ENCODE measurements at places on chromosomes 5 and 9.

DNA sequence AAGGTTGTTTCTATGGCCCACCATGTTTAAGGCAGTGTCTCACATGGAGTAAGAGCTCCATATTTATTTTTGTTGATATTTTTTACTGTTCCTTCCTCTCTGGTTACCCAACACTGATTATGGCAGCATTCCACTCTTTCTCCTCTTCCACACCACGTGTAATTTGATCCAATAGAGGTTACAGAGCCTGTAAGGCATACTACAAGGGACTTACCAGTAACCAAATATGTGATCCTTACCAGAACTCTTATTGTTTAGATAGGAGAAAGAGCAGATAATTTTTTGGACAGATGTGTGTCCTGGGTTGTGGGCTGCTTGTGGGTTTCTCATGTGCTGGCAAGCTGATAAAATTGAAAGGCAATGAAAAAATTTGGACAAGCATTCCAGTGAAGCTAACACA is 261.3 kb downstream of the TMEM167A start:
- no peak for DNase-seq

- peak; percentile 99 for DNase-seq
Observed at GRCh38 chr5:140312067-140312790, 9.3 kb upstream of the PFDN1 start.

DNA sequence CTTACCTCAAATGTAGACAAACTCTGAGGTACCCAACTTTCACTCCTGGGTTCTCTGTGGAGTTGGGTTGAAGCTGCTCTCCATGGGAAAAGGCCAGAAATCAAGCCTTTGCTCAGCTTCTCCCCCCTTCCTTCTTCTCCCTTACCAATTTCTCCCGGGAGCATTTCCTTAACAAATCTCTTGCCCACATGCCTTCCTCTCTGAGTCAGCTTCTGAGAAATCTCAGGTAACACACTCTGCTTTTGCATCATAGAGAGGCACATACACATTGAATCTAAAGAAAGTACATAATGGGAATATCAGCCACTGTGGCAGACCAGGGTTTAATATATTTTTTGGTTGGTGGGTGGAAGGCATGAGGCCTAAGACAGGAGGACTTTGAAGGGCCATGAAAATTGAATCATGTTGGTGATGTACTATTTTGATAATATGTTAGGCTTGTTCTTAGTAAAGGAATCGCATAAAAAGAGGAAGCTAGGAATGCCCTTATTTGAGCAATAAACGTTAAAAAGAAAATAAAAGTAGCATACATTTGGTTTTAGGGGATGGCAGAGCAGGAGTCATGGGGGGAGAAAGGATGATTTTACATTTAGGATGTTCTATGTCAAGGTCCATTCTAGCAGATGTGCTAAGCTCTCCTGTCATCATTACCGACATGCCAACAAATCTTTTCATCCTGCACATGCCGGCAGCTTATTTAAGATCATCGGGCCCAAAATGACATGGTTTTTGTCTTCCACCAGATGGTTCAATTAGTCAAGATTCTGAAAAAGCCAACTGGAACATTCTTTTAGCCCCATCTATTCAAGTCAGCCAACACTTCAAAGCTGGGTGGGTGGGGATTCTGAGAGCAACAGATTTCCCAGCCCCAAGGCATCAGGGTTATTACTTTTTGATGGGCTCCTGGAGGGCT is 199.5 kb upstream of the CLINT1 start:
- no peak for DNase-seq

GRCh38 chr5:147208134-147208533 is 26.7 kb upstream of the STK32A start:
- DNase-seq: no peak

DNA sequence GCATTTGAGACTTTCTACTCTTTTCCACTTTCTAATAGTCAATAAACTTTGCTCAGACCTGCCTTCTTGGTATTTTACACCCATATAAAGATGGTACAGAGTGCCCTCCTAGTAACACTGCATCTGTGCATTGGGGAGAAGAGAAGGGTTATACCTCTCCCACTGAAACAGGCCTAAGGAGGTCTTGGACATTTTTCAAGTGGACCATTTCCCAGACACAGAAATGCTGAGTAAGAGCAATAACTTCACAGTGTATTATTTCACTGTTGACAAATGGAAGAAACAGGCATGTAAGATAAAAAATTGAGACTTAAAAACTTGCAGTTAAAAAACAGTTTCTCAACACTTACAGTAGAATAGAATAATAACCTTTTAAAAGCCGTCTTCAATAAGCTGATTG is 1224.0 kb upstream of the CDH18 start:
- DNase-seq: no peak

DNA sequence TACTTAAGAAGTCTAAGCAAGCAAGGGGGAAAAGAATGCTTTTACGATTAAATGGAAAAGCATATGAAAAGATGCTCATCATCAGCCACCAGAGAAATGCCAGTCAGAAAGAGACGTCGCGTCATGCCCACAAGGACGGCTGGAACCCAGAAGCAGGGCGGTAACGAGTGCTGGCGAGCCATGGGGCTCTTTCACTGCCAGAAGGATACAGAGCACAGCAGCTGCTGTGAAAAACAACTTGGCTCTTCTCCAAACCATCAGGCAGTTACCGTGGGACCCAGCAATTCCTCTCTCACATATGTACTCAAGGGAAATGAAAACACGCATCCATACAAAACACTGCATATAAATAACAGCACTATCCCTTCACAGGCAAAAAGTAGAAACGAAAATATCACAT is 95.5 kb downstream of the CAMSAP1 start:
- no peak for DNase-seq

DNA sequence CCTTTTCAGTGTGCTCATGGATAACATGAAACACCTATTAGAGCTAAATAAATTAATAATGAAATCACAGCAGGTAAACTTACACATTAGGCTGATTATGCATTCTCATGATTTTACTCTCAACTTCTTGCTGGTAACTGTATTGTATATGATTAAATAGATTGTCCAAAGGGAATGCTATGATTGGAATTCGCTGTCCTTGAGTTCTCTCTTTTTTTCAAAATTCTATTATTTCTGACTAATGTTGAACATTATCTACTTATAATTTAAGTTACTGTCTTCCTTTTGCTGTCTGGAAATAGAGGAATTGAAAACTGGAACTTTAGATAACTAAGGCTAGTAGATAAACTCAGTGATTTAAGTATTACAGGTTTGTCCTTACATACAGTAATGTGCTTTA is 13.1 kb downstream of the CENPH start:
- DNase-seq: no peak

- peak; percentile 9 for DNase-seq
Observed at GRCh38 chr5:139251281-139251687, 42.3 kb upstream of the MATR3 start.

DNA sequence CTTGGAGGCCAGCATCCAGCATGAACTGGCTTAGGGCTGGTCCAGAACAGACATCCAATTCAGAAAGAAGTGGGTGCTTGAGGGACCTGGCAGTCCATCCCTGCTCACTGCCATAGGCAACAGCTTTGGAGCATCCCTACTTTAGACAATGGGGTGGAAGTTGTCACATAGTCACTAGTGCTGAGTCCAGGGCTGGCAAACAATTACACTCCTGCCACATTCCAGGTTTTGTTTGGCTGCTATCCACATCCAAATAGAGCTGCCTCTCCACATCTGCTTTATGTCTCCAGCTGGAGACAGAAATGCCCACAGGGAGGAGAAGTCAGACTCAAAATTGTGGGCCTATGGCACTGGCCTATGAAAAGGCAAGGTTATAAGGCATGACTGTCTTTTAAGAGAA is 7.0 kb downstream of the FSTL4 start:
- no peak for DNase-seq

DNA sequence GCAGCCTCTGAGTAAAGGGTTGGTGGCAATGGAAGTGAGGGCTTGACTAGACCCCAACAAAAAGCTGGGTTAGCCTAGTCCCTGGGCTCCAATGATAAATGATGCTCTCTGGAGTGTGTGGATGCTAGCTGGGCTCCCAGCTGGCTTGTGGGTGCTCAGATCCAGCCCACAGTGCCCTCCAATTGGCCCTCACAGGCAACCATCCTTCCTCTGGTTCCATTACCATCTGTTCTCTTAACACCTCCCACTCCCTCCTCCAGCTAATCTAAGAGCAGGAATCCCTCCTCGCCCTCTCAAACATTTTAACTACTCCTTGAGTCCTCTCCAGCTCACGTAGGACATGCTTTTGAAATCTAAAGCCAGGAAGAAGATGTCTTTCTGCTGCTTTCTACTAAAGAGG is 25.2 kb upstream of the FRMD3 start:
- DNase-seq: no peak

DNA sequence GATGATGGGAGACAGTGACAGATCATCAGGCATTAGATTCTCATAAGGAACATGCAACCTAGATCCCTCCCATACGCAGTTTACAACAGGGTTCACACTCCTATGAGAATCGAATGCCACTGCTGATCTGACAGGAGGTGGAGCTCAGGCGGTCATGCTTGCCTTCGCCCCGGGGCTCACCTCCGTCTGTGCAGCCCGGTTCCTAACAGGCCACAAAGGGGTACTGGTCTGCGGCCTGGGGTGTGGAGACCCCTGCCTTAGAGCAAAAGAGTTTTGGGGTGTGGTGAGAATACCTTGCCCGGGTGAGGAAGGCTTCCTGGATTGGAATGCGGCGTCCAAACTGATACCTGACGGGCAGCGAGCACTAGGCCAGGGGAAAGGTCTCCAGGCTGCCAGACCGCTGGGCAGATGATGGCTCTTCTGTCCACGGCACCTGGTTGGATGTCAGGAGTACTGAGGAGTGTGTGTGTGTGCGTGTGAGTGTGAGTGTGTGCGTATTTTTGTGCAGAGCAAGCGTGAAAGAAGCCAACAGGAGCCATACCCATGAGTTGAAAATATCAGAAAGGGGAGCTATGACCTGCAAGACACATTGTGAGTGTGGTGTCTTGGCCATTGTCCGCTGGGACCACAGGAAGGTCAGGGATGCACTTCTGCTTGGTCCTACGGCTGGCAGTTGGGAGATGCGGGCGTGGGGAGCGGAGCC is 55.4 kb downstream of the ACER2 start:
- DNase-seq: no peak

DNA sequence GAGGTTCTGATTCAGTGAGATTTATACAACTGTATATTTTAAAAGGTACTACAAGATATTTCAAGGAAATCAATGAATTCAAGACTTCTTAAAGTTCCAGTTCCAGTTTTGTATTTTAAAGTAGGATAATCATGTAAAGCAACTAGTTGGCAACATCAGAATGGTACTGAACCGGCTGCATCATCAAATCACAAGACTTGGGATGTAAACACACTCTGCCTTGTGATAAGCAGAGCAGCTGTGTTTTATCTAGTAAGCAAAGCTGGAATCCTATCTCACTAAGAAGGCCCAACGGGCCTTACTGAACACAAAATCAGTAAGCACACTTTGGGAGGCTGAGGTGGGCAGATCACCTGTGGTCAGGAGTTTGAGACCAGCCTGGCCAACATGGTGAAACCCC is 327.2 kb upstream of the NREP start:
- DNase-seq: no peak

DNA sequence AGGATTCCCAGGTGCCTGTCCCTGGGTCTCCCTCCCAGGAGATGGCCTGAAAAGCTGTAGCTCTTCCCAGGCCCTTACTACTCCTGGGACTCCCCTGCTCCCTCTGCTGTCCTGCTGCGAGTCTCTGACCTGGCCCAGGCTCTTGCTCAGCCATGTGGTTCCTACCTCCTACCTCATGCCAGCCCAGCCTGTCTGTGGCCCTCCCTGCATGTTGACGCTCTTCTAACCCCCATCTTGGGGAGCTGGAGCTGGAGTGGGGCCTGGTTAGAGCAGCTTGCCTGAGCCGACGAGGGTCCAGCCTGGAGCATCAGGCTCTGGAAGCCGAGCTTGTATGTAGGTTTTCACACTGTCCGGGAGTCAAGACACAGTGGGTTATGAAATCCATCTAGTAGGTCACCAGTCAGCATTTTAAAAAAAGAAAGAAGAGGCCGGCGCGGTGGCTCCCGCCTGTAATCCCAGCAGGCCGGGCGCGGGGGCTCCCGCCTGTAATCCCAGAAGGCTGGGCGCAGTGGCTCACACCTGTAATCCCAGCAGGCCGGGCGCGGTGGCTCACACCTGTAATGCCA is 244.4 kb downstream of the FANCC start:
- peak; percentile 54 for DNase-seq

DNA sequence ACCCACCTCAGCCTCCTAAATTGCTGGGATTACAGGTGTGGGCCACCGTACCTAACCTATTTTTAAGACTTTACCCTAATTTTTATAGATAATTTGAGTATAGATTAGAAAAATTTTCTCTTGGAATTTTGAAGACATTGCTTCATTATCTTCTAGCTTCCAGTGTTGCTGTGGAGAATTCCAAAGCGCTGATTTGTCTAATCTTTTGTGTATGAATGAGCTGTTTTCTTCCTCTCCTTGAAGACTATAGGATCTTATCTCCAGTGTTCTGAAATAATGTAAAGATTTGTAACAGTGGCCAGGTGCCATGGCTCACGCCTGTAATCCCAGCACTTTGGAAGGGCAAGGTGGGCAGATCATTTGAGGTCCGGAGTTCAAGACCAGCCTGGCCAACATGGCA is 5.7 kb upstream of the SNX24 start:
- no peak for DNase-seq

- no peak for DNase-seq
Observed at GRCh38 chr9:2257248-2257929, 242.2 kb downstream of the SMARCA2 start.

DNA sequence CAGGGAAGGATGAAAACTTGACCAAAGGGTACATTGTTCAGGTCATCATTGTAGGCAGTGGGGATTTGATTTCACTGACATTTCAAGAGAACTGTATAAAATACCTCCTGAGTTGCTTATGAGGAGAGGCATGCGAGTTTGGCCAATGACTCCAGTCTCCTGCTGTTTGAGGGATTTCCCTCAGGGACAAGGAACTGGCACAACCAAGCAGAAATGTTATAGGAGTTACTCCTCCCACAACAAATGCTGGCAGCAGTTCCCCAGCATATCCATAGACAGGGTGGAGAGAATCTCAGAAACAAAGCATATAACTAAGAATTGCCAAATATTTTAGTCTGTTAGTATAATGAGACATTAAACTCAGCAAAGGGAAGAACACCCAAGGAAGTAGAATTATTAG is 47.2 kb upstream of the FBXL7 start:
- DNase-seq: no peak

- no peak for DNase-seq
Observed at GRCh38 chr5:168131519-168131918, 159.9 kb upstream of the WWC1 start.

- DNase-seq: peak; percentile 15
Observed at GRCh38 chr9:18235181-18235908, 238.6 kb upstream of the ADAMTSL1 start.
